ENCODE measurements at places on chromosomes 2 and 18.

- no peak for DNase-seq
Measured at GRCh38 chr2:140442319-140442718, 1662.1 kb upstream of the NXPH2 start.

DNA sequence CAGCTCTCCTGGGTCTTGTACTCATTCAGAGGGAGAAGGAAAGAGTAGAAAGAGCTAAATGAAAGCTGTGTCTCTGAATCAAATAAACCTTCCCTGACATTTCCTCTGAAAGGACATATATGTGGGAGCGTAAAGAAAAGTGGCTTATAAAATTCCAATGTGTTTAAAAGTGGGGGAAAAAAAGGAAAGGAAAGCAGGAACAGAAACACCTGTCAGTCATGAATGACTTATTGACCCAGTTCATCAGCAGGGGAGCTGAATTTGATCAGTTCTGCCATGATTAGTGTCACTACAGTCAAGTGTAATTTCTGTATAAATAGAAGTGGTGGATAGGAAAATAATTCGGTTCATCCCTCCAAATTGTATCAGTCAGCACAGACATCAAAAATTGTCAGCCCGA is 382.5 kb downstream of the ERBB4 start:
- no peak for DNase-seq

DNA sequence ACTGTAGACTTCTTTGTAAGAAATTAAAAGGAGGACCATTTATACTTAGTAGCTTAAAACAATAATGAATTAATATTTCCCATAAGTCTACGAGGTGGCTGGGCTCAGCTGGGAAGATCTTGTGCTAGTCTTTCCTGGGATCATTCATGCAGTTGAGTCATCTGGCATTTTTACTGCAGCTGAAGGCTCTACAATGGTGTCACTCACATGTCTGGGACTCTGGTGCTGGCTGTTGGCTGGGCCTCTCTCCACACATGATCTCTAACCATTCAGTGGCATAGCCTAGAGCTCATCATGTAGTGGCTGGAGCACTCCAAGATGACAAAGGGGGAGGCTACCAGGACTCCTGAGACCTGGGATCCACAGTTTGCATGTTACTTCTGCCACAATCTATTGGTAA is 35.5 kb downstream of the CLASP1 start:
- no peak for DNase-seq

GRCh38 chr2:108403494-108403893 is 25.7 kb downstream of the SULT1C4 start:
- peak; percentile 56 for DNase-seq

GRCh38 chr18:64919971-64920570 is 771.2 kb upstream of the LINC00305 start:
- DNase-seq = no peak

DNA sequence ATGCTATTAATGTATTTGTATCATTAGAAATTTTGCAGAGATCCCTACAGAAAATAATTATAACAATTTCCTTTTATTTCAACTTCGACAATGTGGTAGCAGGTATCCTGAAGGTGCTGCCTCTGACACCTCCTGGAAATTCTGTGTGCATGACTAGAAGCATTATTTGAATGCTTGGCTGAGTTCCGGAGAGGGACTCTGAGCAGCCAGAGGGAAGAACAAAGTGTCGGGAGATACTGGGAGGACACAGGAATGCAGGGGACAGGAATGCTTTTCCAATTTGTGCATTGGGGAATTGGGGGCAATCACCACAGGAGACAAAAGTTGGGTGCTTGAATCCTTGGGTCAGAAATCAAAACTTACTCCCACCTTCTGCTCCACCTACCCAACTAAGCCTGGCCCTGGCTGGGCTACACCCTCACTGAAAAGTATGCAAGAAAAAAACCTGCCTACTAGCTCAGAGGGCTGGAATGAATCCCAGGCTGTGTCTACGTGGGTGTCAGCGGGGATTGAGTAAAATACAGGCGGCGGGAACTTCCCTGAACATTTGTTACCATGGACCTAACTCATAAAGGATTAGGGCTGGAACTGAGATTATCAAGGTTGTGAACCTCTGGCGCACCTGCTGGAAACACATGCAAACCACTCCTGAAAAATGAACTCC is 299.3 kb downstream of the SOX11 start:
- no peak for DNase-seq

DNA sequence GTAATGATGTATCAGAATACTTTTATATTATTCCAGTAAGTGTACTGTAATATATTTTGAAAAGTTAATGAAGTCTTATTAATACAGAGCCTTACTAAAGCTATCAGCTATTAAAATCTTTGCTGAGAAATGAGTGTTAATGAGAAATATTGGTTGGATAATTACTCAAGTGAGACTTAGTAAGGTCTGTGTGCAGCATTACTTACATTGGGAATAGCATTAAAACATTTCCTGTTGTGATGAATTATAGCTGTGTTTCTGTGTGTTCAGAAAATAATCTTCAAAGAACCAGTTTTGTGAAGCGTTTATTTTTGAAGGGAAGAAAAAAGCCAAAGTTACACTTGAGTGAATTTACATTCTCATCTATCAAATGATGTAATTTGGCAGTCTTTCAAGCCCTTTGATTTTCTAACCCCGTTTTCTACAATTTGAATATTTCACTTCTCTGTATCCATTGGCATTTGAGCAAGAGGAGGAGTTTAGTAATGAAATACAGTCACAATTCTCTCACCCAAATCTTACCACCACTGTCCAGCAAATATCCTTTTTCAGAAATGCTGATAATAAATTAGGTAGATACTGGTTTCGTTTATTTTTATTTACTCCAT is 123.5 kb upstream of the BOD1L2 start:
- DNase-seq = no peak

DNA sequence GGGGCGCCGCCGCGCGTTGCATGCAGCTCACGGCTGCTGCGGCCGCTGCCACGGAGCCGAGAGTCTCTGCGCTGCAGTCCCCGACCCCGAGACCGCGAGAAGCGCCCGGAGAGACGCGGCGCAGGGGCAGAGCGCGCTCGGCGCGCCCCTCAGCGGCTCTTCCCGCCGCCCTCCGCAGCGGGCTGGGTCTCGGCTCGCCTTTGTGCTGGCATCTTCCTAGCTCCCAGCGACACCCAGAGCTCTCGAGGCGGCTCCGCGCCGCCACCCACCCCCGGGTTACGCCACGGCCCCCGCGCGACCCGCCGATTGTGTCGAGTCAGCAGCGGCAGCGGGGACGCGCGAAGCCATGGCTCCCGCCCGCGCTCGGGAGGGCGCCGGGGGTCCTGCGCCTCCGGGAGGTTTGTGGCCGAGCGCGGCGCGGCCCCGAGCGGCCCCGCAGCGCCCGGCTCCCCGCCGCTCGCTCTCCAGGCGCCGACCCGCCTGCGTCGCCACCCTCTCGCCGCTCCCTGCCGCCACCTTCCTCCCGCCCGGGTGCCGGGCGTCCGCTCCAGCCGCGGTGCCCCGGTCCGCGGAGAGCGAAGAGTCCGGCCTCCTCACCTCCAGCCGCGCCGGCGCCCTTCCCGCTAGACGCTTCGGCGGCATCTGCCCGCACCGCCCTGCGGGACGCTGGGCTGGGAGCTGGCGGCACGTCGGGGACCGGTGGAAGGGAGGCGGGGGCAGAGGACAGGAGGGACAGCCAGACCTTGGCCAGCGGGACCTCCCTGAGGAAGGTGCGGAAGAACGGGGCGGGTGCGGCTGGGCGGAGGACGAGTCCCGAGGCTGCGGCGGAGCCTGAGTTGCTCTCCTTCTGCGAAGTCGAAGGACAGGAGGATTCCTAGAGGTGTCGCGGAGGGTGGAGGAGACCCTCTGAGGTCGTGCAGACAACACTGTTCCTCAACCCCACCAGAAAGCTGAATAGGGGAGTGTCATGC is 46.3 kb upstream of the CCDC150 start:
- DNase-seq = no peak

DNA sequence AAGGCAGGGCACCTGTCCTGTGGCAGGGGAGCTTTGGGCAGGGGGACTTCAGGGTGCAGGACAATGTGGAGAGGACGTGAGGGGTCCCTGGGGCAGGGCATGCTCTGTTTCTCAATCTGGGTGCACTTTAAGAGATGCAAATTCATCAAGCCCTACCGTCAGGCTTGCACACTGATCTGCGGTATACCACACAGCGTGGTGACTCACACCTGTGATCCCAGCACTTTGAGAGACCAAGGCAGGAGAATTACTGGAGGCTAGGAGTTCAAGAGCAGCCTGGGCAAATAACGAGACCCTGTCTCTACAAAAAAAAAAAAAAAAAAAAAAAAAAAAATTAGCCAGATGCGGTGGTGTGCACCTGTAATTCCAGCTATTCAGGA is 10.2 kb upstream of the GPC1 start:
- DNase-seq = peak; percentile 38

- peak; percentile 95 for DNase-seq
Measured at GRCh38 chr2:203808046-203808750, 59.4 kb upstream of the CTLA4 start.
